ENCODE measurements at places on chromosomes 1 and 21.

GRCh38 chr1:155195201-155196102 is 12.2 kb downstream of the THBS3 start:
- no peak for DNase-seq

DNA sequence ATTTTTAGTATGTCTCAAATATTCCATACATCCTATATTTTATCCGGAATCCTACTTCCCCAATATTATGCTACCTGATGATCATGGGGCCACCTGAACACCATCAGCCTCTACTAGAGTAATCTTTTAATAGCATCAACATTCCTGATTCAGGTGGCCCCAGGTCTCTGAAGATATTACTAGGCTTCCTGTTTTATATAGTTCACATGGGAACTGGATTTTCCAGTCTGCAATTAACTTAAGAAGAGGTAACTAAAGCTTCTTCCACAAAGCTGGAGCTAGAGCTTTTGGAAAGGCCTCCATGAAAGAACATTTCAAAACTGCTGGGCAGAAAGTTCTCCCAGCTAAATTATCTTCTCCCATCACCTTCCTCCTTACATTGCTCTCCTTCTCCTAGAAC is 72.3 kb upstream of the ADAM30 start:
- DNase-seq: no peak

DNA sequence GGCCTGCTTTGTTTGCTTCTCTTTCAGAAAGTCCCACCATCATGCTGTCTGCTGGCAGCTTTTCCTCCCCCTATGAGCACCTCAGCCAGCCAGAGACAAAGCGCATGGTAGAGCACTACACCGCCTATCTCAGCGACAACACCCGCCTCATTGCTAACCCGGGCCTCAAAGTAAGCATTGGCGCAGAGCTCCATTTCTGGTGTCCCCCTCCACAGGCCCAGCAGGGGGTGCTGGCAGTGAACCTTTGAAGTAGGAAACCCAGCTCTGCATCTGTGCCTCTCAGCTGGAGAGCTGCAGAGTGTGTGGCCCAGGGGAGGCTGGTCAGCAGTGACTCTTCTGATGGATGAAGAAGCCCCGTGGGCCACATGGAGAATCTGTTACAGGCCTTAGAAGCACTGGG is 81.2 kb upstream of the RAVER2 start:
- no peak for DNase-seq

DNA sequence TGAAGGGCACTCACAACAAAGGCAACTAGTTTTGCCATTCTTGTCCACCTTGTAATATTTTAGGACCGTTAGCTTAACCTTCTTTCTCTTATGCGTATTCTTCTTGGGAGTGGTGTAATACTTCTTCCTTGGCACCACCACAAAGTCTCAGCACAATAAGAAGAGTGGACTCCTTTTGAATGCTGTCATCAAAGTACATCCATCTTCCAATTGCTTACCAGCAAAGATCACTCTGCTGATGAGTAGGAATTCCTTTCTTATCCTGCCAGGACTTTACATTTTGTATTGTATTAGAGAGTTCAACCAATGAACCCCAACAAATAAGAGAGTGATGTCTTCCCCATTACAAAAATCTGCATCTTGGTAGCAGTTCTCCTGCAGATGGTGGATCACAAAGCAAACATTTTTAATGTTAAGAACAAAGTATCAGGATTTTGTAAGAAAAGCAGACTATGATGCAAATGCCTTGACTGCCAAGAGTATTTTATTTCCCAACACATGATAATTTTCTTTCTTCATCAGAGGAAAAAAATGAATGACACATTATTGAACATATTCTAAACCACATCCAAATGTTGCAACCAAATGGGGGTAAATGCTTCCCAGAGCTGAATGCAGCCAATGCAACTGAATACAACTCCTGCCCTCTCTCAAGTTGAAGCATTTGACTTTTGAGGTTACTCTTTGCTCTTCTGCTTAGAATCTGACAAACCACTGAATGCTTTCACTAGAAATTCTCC is 5.1 kb upstream of the ARNT start:
- DNase-seq: no peak

DNA sequence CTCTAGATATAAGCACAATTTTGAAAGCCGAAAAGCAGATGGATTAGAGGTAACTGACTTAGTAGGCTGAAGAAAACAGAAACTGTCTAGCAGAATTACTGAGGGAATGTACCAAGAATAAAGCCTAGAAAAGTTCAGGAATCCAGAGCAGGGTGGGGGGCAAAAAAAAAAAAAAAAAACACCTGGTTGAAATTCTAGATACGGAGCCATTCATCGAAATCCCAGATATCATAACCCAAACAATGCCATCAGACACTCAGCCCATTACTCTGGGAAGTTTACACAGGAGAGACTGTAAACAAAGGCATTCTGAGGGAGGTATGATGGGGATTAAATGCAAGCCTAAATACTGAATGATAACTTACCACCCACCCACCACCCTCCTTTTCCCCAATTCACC is 45.6 kb downstream of the ENAH start:
- DNase-seq: no peak

DNA sequence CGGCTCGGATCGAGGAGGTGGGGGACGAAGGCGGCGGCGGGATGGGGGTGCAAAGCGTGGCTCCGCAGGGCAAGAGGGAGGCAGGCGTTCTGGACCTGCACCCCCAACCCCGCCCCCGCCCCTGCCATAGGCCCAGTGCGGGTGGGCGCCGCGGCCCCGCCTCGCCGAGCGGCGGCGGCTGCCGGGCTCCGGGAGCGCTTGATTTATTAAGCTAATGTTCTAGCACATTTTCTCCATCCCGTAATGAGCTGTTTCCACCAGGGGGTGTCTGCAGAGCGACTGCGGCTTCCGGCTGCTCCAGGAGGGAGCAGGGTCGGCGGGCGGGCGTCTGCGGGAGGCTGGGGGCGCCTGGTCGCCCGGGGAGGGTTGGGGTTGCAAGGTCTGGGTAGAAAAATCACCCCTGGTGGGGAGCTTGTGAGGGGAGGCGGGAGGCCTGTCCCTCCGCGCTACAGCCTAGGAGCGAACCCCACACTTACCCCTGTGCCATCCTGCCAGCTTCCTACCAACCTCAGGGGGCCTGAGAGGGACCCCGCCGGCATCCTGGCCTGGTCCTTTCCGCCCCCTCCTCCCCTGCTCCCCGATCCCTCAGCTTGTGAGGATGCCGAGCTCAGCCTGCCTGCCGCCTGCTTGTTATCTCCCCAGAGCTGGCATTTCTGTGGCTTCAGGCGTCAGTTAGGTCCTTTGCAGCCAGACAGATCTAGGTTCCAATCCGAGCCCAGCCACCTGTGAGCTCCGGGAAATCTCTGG is 48.5 kb upstream of the ACOT11 start:
- no peak for DNase-seq

DNA sequence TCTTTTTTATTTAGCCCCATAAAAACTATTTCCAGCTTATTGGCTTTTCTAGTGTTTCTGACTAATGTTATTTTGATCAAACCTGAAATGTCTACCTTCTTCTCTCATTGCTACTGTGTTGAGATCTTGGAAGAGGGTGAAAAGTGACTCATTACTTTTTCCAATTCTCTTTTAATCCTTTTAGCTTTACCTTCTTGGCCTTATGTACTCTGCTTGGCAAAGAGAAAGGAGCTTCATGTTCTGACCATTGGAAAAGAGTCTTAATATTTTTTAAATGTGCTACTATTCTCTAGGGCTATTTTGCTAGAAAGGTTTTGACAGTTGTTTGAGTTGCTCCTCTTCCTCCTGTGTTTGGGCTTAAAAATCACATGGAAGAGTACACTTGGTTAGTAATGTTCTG is 97.8 kb upstream of the CHODL start:
- no peak for DNase-seq

GRCh38 chr1:61921435-61921834 is 179.2 kb downstream of the PATJ start:
- no peak for DNase-seq

DNA sequence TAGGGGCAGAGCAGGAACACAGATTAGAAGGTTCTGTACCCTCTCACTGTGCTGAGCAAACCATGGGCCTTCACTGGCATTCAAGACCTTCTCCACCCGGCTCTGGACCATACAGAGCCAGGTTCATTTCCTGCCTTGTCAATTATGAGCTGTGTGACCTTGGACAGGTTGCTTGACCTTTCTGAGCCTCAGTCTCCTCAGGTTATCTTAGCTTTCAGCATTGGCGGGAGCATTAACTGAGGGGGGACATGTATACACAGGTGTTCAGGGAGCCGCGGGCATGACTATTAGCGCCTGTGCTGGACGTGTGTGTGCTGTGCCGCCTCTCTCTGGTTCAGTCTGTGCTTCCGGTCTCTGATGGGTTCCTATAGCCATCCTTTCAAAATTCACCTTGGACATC is 32.1 kb downstream of the HTR6 start:
- no peak for DNase-seq

- no peak for DNase-seq
Observed at GRCh38 chr1:89125913-89126580, at the start of gene GBP2. Gene GBP2 (minus strand): TSS chr1:89126114. CDS start chr1:89121966, 4,148 bp downstream.

DNA sequence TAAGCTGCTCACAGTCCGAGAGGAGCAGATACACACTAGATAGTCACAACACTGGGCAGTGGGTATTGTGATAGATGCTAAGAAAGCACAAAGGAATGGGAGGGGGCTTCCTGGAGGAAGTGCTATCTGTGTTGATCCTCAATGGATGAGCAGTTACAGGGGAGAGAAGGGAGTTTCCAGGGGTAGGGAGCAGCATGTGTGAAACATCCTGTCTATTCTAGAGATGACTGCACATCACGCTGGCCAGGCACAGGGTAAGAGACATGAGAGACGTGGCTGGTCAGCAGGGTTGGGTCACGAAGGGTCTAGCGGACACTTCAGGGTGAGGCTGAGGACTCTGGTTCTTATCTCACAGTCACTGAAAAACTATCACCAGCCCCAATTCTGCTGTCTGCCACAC is 235.2 kb downstream of the TRABD2B start:
- no peak for DNase-seq

GRCh38 chr21:27677546-27677945 is 710.7 kb upstream of the ADAMTS5 start:
- DNase-seq: no peak

DNA sequence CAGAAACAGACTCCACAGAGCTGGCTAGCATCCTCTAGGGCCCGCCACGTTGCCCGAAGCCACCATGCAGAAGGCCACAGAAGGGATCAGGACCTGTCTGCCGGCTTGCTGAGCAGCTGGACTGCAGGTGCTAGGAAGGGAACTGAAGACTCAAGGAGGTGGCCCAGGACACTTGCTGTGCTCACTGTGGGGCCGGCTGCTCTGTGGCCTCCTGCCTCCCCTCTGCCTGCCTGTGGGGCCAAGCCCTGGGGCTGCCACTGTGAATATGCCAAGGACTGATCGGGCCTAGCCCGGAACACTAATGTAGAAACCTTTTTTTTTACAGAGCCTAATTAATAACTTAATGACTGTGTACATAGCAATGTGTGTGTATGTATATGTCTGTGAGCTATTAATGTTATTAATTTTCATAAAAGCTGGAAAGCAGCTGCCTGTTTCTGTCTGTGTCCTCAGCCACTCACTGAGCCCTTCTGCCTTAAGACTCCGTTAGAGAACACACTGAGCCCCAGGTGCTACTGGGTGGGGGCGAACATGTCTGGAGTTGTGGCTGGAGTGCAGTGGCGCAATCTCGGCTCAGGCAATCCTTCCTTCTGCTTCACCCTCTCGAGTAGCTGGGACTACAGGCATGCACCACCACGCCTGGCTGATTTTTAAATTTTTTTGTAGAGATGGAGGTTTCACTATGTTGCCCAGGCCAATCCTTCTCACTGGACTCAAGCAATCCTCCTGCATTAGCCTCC is 14.8 kb downstream of the MFSD2A start:
- DNase-seq: no peak

GRCh38 chr1:3139871-3140361 is 70.9 kb downstream of the PRDM16 start:
- no peak for DNase-seq

DNA sequence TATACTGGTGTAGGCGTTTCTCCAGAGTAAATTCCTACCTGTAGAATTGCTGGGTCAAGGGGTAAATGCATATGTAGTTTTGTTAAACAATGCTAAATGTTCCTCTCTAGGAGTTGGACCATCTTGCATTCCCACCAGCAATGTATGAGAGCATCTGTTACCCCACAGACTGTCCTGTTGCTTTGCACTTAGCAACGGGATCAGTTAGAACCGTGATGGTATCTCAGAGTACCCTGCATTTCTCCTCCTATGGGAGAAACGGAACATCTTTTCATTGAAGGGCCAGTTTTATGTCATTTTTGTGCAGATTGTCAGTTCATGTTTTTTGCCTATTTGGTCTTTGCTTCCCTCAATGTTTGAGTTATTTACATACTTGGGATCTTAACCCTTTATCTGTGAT is 18.0 kb upstream of the RIPPLY3 start:
- DNase-seq: no peak

GRCh38 chr21:32884062-32884461 is 112.5 kb upstream of the PAXBP1 start:
- no peak for DNase-seq

DNA sequence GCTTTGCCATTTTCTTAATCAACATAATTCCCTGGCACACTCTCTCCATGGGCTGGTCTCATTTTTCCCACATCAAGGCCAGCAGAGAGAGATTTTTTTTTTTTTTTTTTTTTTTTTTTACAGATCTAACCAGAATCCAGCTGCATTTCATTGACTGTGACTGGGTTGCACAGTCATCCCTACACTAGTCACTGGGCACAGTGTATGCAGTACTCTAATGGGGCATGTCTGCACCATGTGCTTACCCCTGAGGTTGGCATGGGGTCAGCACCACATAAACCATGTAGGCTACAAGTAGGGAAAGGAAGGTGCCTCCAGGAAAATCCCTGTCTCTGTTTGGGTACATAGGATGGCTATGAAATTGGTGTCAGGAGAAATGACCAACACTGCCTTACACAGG is 64.1 kb upstream of the LRP8 start:
- DNase-seq: no peak

DNA sequence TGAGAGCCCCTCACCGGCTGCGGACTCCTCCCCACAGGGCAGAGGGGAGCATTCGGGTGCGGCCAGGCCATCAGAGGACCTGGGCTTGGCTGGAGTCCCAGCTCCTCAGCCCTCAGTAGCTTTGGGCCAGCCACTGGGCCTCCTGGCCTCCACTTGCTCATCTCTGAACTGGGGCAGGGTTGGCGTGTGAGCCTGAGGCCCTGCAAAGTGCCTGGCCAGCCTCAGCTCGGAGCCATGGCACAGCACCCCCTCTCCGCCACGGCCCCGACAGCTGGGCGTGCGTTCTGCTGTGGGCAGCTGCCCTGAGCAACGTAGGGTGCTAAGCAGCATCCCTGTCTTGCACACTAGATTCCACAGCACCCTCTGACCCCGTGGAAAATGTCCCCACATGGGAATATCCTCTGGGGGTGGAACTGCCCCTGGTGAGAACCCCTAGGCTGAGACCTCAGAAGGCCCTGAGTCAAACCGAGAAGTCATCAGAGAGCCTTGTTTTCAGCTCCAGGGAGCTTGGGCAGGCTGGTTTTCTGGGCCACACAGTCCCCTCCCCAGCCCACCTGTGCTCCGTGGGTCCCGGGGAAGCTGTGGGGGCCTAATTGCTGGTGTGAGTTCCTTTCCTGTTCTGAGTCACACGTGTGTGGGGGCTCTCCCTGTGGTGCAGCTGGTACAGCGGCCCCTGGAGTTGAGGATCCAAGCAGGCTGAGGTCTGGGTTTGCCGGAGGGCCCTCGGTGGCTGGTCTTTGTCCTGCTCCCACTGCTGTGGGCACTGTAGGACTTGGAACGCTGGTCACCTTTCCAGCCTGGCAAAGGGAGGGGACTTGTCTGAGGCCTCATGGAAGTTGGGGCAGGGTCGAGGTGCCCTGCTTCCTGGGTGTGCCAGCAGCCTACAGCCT is 24.5 kb downstream of the TP73 start:
- DNase-seq: no peak

GRCh38 chr1:165543532-165544438 is at the start of gene LRRC52:
Gene LRRC52 (plus strand): TSS chr1:165544000. CDS start chr1:165544297, 297 bp downstream.
- peak; percentile 59 for DNase-seq

All from breast epithelium (tissue), 4 donors.